Progenitor cell of endocrine pancreas (in vitro differentiated cells): ENCODE measurements at places on chromosomes 12 and 14. TPM values are rescaled to one million over a fixed set of nuclear protein-coding genes. Genes with fewer than 3 reads are reported as not detected.

Gene BBS10
- 12.7 and 12.9 TPM in 2 replicates for total RNA-seq

Gene B3GNT4
- 0.27 and 0.91 TPM in 2 replicates for total RNA-seq

GRCh38 chr14:101193845-101194372 lies 290.4 kb upstream of the RTL1 start:
- no peaks in the 10 kb centered on the region for H3K36me3 ChIP-seq
- DNase-seq: no peak
- H3K4me1 ChIP-seq: peaks cover 2% of the 10 kb centered on the region
- H3K27ac ChIP-seq: peak overlapping the region; percentile 15

- no peak overlapping the region for H3K4me3 ChIP-seq
- H3K27ac ChIP-seq: no peak overlapping the region
- peaks cover 56% of the 10 kb centered on the region for H3K27me3 ChIP-seq
These were observed 39.4 kb downstream of the SLC6A12 start for GRCh38 chr12:174596-174995.

DNA sequence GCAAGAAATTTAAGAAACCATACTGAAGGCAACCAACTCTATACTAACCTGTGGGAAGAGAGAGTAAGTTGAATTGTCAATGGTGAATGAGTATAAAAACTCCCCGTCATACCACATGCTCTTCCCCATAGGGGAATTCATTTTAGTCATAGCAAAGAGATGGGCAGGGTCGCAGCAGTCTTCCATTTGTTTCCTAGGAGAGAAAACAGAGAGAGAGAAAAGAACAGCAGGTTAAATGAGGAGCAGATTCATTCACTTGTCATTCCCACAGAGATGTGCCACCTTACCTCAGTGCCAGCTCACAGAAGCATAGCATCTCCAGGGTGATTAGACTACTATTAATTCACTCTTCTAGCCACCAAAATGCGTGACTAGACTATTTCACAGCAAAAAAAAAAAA lies 47.4 kb downstream of the ST8SIA1 start:
- peaks cover 19% of the 10 kb centered on the region for H3K27me3 ChIP-seq
- H3K4me1 ChIP-seq: peaks cover 3% of the 10 kb centered on the region
- H3K36me3 ChIP-seq: no peaks in the 10 kb centered on the region
- DNase-seq: no peak

DNA sequence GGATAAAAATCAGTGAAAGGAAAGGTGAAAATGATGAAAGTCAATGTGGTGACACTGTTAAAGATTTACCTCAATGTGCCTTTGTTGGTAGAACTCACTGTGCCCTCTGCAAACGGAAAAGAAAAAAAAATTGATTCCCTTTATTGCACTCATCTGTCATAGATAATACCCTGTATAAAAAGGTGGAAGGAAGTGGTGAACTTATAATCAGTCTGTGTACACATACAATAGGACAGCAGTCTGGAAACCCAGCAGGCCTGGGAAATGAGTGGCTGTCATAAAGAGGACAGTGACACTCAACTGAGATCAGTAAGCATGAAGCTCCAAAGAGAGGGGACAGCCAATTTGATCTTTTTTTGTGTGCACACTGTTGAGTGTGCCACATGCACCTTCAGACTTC lies 364.7 kb downstream of the NOVA1 start:
- no peak overlapping the region for H3K27ac ChIP-seq
- H3K4me3 ChIP-seq: no peak overlapping the region
- no peaks in the 10 kb centered on the region for H3K27me3 ChIP-seq
- H3K36me3 ChIP-seq: no peaks in the 10 kb centered on the region

GRCh38 chr12:92412856-92413255 lies 267.2 kb upstream of the BTG1 start:
- H3K4me3 ChIP-seq: no peak overlapping the region
- H3K4me1 ChIP-seq: peaks cover 1% of the 10 kb centered on the region
- no peak for DNase-seq

- H3K27ac ChIP-seq: no peak overlapping the region
- no peaks in the 10 kb centered on the region for H3K36me3 ChIP-seq
- no peaks in the 10 kb centered on the region for H3K27me3 ChIP-seq
- peaks cover 26% of the 10 kb centered on the region for H3K4me1 ChIP-seq
- H3K4me3 ChIP-seq: no peak overlapping the region
These were observed 28.3 kb upstream of the ATP2A2 start for GRCh38 chr12:110252716-110253115.
